ENCODE measurements at places on chromosomes 2 and 18.

DNA sequence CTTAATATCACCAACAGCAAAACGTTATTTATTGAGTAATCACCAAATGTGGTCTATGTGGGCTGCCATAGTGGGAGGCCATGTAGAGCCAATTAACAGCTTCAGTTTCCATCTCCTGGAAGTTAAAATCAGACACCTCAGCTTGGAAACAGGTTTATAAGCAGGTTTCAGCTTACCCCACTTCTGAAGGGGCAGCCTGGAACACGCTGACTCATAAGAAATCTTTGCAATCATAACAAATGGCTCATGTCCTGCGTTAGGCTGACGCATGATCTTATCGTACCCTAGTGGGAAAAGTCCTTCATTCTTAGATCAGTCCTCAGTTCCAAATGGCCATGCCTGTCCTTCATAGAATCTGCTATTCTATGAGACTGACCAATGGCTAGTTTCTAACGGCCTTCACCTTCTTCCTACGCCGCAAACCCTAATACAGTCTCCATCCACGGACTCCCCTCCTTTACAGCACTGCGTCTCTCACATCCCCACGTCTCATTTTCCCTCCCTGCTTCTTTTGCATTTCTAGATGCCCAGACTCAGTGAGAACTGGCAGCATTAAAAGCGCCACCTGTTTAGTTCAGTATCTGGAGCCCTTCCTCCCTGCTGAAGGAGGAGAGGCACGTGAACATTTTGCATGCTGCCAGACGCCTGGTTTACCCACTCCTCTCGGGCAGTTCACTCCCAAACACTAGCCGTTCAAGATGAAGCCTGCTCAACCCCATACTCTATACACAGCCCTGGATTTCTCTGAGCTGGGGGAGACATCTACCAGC is 24.2 kb upstream of the BZW1 start:
- no peak for DNase-seq

GRCh38 chr18:77114415-77115191 is 18.0 kb downstream of the MBP start:
- no peak for DNase-seq

DNA sequence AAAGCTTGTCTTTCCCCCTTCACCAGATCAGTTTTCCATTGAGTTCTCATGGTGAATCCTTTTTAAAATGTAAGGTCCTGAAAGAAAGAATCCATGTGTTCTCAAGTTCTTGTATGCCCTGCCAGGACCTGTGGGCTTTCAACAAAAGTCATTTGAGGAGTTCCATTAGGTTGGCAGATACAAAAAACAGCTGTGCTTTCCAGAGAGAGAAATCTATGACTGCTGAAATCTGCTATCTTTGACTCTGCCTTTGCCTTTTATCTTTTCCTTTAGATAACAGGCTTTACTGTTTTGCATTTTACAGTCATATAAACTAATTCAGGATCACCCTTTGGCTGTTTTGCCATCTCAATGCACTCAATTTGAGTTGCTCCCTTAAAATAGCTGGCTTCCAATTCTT is 59.7 kb downstream of the CXCR4 start:
- no peak for DNase-seq

GRCh38 chr2:121008975-121009374 is 273.3 kb downstream of the GLI2 start:
- no peak for DNase-seq

GRCh38 chr2:147716906-147717305 is 127.9 kb upstream of the ACVR2A start:
- DNase-seq: no peak

Measured in NCI-H187 (cell line).